ENCODE measurements at places on chromosomes 2 and 18. TPM values are rescaled to one million over a fixed set of nuclear protein-coding genes. Genes with fewer than 3 reads are reported as not detected.
A peak's percentile ranks its signal among the peaks of the same experiment; 100 is the strongest.

GRCh38 chr2:168907940-168908662 is 7.0 kb downstream of the G6PC2 start:
- no peak for DNase-seq

- DNase-seq = peak; percentile 28
Measured at GRCh38 chr2:196160101-196160500, 11.3 kb downstream of the STK17B start.

DNA sequence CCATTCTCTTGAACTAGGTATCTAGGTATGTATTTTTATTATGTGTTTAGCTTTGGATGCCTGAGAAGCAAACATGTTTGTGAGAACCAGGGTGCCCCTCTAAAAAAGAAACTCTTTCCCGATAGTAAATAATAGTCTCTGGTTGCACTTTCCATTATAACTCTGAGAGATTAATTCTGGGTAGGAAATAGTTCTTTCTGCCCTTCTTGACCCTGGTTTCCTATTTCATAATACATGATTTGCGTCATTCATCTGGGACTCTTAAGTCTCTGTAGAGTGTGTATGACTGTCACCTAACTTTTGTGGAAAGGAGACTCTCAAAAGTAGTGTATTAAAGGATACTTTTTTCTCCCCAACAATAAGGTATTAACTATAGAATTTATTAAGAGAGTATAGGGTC is 31.5 kb downstream of the ACSL3 start:
- no peak for DNase-seq

GRCh38 chr2:135791418-135792190 is 45.4 kb downstream of the LCT start:
- no peak for DNase-seq

DNA sequence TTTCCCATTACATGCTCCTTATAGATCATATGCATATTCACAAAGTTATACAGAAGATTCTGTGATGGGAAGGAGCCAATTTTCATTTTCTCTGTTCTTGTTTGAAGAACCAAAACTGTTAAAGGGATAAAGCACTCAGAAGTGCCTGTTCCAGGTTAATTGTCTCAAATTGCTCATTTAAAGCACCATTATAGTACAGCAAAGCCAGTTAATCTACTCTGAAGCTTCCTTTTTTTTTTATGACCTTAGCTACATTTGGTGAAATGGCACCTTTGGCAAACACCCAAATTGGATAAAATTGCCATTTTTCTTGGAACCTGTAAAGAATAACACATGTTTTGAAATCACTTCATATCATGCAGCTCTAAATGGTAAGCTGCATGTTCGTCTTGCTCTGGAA is 1092.3 kb downstream of the BCL11A start:
- no peak for DNase-seq

DNA sequence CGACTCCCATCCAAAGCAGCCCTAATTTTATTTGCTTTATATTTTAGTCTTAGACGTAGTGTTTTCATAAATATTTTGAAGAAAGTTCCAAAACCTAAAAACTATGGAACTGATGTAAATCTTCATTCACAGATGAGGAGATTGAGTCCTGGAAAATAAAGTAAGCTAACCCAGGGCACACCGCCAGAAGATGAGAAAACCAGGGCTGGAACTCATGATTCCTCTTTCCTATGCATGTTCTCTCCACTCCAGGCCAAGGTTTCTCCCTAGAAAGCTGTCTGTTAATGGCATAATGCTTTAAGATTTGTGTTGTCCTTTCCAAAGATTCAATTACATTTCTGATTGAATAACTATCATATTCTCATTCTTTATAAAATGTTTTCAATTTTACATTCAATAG is 78.4 kb upstream of the ZC3H15 start:
- no peak for DNase-seq

- no peak for DNase-seq
Measured at GRCh38 chr18:75297731-75298130, 87.1 kb downstream of the TSHZ1 start.

GRCh38 chr2:152635635-152636298 is 81.5 kb downstream of the PRPF40A start:
- peak; percentile 39 for DNase-seq

- DNase-seq = no peak
Measured at GRCh38 chr2:195574312-195574711, 82.7 kb upstream of the SLC39A10 start.

GRCh38 chr2:75342504-75343175 is 143.3 kb upstream of the TACR1 start:
- DNase-seq = no peak

DNA sequence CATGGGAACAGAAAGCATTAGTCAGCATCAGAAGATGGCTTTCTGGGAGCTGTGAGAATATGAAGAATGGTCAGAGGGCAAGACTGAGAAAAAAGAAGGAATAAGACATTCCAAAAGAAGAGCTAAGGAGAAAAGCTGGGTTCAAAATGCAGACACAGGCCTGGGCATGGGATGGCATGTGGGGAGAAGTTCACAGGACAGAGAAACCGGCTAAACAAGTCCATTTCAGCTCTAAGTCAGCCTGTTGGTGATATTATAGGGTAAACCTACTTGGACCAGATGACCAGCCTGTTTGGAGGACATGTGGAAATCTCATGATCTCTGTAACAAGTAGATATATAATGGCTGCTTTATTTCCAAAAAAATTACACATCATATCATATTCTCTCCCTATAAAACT is 91.7 kb upstream of the MEIS1 start:
- no peak for DNase-seq

DNA sequence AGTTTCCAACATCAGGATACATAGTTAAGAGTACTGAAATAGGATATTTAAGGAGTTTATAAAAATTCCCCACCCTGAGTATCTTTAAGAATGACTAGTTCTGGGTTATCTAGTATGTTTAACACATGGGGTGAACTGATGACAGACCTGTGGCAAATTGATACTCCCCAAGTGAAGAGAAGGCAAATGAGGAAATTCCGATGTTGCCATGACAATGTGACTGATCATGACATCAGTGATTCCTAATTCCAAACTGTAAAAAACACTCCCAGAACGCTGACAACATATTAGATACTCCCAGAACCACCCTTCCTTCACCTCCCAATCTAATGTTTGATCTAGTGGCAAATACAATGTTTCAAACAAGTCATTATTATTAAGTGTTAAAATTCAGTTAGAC is 77.6 kb downstream of the RBMS1 start:
- no peak for DNase-seq

- no peak for DNase-seq
Measured at GRCh38 chr2:4780679-4781078, 911.5 kb upstream of the SOX11 start.

- no peak for DNase-seq
Measured at GRCh38 chr18:64331419-64331818, 182.5 kb upstream of the LINC00305 start.

- DNase-seq = no peak
Measured at GRCh38 chr2:234099266-234099665, 48.8 kb downstream of the SPP2 start.

DNA sequence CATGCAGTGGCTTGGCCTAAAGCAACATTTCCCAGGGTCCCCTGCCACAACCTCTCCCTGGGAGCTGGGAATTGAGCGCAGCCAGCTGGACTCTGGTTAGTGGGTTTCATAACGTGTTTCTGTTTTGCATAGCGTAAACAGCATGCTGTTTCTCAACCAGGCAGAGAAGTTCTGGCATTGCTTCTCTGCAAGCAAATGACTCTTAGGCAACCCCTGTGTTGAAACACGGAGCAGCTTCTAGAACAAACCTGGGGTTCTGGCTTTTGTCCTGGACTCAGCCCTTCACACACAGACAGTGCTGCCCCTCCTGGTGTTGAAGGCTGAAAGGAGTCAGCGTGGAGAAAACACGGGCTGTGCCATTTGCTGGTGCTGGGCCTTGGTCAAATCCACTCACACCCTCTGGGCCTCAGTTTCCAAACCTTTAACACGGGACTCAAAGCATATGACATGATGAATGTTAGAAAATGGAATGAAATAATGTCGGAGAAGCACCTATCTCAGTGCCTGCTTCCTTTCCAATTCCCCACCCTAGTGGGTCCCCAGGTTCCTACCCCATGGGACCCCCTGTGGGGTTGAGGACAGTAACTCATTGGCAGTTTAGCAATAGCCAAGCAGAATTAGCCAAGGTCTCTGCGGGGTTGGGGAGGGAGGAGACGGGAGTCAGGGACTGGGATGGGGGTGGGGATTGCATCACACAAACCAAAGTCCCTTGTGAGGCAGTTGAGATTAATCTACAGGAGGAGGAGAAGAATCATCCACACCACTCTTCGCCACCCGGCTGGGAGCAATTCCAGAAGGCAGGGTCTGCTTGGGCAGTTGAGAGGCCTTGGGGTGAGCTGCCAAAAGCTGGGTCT is 30.2 kb upstream of the IL1R2 start:
- peak; percentile 59 for DNase-seq

GRCh38 chr2:144995482-144995881 is 475.6 kb upstream of the ZEB2 start:
- no peak for DNase-seq

DNA sequence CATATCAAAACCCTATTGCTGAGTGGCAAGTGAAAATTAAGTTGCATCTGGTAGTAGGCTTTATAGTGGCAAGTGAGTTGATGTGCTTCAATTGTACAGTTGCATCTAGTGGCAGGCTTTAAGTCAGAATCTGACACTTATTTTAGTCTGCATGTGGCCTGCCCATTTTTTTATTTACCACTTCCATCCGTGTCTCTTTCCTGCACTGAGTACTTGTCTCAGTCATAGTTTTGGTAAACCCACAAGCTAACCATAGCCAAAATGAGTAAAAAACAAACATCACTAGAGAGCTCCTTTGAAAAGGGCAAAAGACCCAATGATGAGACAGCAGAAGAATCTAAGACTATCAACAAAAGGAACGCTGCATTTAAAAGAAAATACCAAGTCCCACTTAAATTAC is 96.0 kb upstream of the CRACDL start:
- no peak for DNase-seq

DNA sequence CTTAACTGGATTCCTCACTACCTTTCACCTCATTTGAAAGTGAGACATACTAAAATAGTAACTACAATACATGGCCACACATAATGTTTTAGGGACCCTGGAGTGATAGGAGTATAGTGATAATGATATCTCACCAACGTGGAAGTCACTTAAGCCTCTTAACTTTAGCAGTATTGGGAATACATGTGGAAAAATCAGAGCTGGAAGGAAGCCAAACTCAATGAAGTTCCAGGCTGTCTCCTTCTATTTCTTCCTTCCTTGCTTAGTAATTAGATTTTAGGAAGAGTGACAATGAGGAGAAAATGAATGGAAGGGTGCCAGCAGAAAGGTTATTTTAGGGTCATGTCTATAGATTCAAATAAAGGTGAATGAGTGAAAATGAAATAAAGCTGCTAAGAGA is 387.3 kb downstream of the PLCL1 start:
- no peak for DNase-seq

- no peak for DNase-seq
Measured at GRCh38 chr2:170086751-170087412, 91.1 kb upstream of the MYO3B start.

DNA sequence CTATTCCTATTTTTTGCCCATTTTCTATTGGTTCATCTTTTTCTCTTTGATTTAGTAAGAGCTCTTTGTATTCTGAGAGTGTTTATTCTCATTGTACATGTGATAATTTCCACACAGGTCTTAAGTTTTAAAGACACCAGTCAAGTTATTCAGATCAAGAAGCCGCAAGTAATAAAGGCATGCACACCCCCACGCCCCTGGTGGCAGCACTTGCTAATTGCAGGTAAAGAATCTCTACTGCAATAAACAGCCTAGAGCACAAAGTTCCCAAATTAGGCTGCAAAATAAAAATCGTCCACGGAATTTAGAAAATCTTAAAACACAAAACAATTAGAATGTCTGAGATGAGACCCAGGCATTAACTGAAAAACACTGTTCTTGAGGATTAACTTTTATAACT is 45.2 kb downstream of the ST3GAL5 start:
- DNase-seq = no peak

GRCh38 chr2:181241366-181241765 is 215.8 kb upstream of the ITGA4 start:
- no peak for DNase-seq

The CCDC141 gene
- not detected for total RNA-seq

The NCKAP1 gene
- 287 TPM for total RNA-seq

The DNAJC10 gene
- 86.0 TPM for total RNA-seq

The CKAP2L gene
- 19.9 TPM for total RNA-seq

The TLX2 gene
- 0.07 TPM for total RNA-seq

The GPR45 gene
- not detected for total RNA-seq

The CPO gene
- not detected for total RNA-seq

The CLK1 gene
- total RNA-seq = 22.9 TPM

The TPO gene
- total RNA-seq = not detected

The DUSP19 gene
- 0.86 TPM for total RNA-seq

The PSMA8 gene
- 0.23 TPM for total RNA-seq

The KYNU gene
- not detected for total RNA-seq

The TBR1 gene
- not detected for total RNA-seq
